ENCODE measurements at places on chromosomes 3 and 15.

- no peak for DNase-seq
These were observed 123.8 kb downstream of the SV2B start for GRCh38 chr15:91223863-91224262.

DNA sequence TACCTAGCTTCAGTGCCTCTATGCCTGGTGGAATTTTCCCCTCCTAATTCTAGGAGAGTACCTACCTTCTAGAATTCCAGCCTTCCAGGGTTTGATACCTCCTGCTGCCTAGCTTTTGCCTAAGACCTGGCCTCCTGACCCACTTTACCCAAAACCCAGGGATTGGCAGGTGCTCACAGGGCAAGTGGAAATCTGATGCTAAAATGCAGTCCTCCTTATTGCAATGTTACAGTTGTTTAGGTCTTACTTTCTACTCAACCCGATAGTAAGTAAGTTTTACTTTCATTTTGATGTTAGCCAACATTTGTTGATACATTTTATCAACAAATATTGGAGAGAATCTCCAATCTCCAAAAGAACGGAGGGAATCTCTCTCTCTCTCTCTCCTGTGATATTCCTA, 275.9 kb downstream of the DOCK3 start:
- no peak for DNase-seq

DNA sequence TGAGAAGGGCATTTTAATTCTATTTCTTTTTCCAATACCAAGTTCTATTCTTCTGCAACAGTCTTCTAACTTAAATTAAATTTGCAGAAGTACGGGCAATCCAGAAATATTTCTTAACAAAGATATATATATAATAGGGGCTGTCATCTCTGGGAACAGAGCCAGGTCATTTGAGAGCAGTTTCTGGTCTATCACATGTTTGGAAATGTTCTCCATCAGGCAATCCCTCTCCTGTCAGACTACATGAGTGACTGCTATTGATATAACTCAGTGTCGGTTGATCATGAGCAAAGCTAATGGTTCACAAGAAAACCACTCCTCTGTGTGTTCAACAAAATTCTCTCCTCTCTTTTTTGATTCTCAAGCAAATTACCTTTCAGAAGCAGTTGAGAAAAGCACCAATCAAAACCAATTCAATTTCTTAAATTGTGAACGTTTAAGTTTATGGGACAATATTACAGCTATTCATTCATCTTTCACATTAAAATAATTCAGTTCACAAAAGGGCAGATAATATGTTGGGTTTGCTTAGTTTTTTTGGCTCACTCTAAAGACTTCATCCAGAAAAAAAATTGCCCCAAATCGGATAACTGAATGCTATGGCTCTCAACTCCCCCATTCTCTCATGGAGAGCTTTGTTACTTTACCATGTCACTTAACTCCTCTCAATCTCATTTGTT, 152.9 kb upstream of the TGFBR2 start:
- no peak for DNase-seq

DNA sequence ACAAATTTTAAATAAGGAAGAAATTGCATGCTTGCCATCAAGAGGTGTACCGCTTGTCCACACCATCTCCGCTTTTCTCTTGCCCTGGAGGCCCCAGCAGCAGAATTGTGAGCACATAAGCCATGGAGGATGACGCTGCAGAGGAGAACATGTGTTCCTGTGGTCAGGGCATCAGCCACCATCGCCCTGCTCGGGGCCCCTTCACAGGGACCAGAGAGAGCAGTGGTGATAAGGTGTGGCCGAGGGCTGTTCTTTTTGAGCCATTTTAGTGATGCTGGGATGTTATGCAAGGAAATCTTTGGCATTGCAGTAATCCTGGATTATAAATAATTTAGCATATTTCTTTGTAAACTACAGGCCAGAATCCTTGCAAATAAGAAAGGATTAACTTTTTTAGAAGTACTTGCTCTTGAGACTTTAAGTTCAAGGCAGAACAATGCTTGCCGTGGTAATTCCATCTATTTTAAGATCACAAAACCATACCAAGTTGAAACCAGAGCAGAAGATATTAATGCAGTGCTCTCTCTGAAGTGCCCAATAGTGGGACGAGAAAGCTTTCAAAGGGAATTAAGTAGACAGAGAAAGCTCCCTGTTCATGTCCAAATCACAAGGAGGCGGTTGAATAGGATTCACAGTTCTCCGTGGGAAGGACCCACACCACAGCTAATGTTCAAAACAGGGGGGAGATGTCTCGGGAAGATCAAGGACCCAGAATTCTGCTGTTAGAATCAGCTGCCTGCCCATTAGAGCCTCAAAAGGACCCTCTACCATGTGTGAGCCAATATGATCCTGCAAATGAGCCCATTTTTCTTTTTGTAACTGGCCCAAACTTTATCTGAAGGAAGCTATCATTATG, 338.5 kb downstream of the RORA start:
- no peak for DNase-seq

- no peak for DNase-seq
These were observed 21.7 kb downstream of the LSM3 start for GRCh38 chr3:14200276-14200675.

- DNase-seq: no peak
These were observed at the start of gene CSPG5 for GRCh38 chr3:47578691-47579632. Gene CSPG5 (minus strand): TSS chr3:47578865. CDS start chr3:47578693, 172 bp downstream.

GRCh38 chr3:19348941-19349564, 200.7 kb downstream of the KCNH8 start:
- DNase-seq: no peak

DNA sequence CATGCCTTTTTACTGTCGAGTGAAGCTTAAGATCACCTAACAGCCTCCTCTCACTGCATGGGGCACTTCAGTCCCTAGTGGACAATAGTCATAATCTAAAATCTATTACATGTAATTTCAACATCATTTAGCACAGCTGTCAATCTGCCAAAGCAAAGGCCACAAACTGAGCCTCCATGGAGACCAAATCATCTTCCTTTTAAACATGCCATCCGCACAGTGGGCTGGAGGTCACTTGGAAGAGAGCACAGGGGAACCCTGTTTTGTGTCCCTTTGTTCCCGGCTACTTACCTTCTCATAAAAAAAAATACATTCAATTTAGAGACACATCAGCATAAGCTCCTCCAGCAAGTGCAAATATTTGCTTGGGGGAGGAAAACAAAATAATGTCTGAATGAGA, 167.3 kb downstream of the SQOR start:
- DNase-seq: no peak

DNA sequence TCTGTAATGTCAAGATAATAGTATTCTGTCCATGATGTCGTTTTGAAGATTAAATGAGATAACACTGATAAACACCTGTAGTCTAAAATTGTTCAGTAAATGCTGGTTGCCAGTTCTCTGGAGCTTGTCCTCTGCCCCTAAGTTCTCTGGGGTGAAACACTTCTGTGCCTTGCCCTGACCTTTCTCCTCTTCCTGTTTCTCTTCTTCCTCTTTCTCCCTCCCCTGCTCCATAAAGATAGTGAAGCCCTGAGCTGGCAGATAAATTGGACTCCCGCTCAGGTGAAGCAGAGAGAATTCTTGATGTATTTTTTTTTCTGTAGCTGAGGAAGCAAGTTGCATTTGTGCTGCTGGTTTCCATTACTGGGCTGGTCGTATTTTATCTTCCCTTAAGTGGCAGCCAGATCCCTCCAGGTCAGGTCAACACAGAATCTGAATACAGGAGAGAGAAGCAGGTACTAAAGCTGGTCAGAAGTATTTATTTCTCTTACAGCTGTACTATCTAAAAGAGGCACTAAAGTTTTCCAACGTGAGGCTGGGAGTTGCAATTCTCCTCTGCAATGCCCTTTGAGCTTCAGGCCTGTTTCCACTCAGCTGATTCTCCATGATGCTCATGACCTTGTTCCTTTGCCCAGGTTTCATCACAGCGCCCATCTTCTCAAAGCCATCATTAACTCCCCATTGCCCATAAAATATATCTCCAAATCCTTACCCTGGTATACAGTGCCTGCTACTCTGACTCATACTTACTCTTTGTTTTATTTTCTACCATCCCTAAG, 319.3 kb upstream of the CFAP20DC start:
- DNase-seq: no peak

DNA sequence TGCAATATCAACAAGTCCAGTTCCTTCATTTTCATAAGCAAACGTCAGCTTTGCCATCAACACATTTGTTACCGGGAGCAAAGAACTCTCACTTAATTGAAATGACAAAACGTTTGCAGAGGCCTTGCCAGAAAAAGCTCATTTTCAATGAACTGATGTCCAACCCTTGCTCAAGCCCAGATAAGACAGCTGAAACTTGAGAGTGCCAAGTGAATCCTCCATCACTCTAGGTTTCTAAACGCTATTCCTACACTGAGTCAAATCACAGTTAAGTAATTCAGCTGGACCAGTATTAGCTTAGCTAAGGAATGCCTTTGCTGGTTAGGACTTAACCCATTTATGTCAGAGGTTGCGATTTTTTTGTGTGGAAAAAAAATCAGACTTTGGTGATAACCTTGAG, 11.5 kb downstream of the CHSY1 start:
- no peak for DNase-seq

DNA sequence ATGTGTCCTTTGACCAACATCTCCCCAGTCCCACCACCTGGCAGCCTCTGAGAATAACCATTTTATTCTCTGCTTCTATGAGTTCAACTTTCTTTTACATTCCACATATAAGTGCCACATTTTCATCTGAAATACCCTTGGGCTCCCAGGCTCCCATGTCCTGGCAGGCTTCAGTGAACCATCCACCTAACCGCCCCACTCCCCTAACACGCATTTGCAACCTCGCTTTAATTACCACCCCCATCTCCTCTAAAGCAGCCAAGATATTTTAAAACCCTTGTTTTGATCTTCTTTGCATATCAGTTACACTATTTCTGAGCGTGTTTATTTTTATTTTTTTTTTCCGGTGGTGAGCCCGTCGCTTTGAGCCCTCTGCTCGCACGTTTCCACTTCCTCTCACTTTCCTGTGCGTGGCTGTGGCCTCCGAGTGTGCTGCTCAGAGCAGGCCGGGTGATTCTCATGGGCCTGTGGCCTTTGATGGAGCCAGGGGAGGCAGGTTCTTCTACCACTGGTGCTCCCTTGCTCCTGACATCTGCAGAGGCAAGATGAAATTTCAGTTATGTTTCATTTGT, 195.4 kb upstream of the LPP start:
- no peak for DNase-seq

- no peak for DNase-seq
These were observed 755.3 kb downstream of the ROBO1 start for GRCh38 chr3:79012530-79012913.

GRCh38 chr15:42499858-42500609, 4.6 kb downstream of the SNAP23 start:
- no peak for DNase-seq

DNA sequence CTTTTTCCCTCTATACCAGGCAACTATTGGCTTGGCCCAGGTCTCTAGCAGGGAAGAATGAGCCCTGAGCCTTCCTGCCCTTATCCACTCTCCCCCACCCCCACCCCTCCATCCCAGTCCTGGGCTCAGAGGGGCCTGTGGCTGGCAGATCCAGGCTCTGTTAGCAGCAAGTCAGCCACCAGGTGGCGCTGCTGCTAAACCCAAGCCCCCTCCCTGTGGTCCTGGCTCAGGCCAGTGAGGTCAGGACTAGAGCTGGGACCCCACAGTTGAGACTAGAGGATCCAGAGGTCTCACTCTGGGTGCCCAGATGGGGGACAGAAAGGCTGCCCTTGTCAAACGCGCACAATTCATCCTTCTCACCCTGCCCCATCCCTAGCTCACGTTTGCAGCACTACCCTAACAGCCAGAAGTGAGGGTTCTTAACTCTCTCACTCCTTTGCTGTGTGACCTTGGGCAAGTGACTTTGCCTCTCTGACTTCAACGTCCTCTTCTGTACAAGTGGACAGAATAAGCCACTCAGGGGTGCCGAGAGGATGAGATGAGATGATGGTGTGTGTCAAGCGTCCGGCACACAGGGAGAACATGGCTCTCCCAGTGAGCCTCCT, 46.8 kb upstream of the SLC6A1 start:
- DNase-seq: peak; percentile 40

Measured in omental fat pad (tissue), 4 donors.